ENCODE measurements at places on chromosomes 3 and 15.

- DNase-seq: no peak
Measured at GRCh38 chr3:109923431-109923830, 586.1 kb upstream of the DPPA4 start.

GRCh38 chr15:61146931-61147230 is 82.2 kb downstream of the RORA start:
- DNase-seq: no peak

DNA sequence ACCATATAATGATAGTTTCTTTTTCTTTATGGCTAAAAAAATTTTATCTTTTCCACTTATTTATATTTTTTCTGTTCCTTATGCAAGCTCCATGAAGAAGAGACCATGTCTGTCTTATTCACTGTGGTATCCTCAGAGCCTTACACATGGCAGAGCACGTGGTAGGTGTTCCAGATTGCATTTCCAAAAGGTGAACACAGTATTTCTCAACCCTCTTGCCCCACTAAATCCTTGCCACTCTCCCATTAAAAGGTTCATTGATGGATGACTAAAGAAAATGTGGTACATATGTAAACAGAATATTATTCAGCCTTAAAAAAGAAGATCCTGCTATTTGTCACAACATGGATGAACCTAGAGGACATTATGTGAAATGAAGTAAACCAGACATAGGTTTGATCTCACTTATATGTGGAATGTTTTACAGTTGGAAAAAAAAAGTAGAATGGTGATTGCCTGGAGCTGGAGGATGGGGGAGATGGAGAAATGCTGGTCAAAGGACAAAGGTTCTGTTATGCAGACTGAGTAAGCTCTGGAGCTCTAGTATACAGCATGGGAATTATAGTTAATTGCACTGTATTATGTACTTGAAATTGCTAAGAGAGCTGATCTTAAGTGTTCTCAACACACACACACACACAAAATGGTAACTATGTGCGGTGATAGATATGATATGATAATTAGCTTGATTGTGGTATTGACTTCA is 266.7 kb downstream of the CNTN3 start:
- DNase-seq: no peak

- no peak for DNase-seq
Measured at GRCh38 chr3:112327371-112327951, 5.5 kb upstream of the CD200 start.

DNA sequence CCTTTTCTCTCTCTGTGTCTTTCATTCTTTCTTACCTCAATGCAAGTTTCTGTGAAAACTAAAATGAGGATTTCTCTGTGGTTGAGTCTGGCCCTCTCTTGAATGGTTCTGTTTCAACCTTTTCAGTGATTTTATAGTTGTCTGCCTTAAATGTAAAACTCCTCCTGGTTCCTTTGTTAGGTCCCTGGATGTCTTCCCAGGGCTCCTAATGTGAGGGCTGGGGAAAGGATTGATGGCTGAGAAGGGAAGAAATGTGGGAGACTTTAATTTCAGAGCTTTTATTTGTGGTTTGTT is 90.6 kb upstream of the GRM7 start:
- DNase-seq: no peak

- DNase-seq: no peak
Measured at GRCh38 chr3:20837676-20838302, 651.8 kb upstream of the SGO1 start.

- no peak for DNase-seq
Measured at GRCh38 chr3:1583044-1583443, 490.2 kb downstream of the CNTN6 start.

- DNase-seq: no peak
Measured at GRCh38 chr3:72327008-72327407, 521.2 kb downstream of the SHQ1 start.

DNA sequence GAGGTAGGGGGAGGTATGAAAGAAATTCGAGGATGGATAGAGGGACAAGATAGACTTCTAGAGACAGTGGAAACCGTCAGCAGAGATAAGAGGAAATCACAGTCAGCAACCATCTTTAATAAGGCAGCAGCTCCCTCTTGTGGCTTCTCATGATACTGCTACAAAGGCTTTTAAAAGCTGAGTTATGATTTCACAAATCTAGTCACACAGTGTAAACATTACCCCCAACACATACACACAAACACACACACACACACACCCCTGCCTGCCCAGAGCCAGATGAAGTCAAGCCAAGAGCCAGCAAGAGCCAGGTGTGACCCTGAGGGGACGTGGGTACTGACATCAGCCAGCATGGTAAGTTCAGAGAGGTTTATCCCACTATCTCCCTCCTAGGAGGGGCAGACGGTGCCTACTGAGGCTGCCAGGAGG is 18.9 kb upstream of the TGM5 start:
- peak; percentile 15 for DNase-seq

DNA sequence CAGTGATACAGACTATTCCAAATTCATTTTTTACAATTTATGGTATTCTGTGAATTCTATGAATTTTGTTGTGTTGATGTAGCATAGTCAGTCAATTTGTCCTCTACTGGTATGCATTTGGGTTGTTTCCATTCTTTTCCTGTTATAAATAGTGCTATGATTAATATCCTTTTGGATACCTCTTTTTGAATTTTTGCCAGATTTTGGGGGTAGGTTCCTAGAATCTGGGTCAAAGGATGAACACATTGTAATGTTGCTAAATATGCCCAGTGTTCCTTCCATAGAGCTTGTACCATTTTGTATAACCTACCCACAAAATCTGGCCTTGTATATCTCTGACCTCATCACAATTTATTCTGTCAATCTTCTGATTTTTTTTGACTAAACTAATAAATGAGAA is 44.4 kb upstream of the C3orf38 start:
- no peak for DNase-seq

- no peak for DNase-seq
Measured at GRCh38 chr3:129416415-129416814, 12.0 kb downstream of the EFCAB12 start.

DNA sequence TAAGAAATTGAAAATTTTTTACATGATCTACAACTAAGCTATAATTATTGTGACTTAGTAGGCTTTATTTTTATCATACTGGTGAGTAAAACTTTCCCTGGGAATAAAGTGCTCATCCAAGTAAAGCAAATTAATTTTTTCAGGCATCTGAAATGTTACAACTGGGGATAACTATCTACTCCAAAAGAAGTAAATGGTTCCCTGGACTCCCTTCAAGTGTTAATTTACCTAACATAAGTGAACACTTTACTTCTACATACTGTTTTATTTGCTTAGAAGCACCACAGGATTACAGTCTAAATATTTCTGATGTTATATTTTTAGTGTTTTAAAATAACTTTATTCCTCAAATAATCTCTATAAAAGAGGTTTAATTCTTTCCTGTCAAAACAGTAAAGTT is 57.8 kb downstream of the IFT57 start:
- DNase-seq: no peak

GRCh38 chr15:59247364-59247763 is 40.7 kb downstream of the LDHAL6B start:
- no peak for DNase-seq

GRCh38 chr15:37117030-37117429 is 16.7 kb upstream of the MEIS2 start:
- no peak for DNase-seq

- DNase-seq: no peak
Measured at GRCh38 chr3:184315871-184316661, 1.7 kb downstream of the EIF4G1 start.

- no peak for DNase-seq
Measured at GRCh38 chr15:55993804-55994560, 570 bp upstream of the NEDD4 start.

- DNase-seq: no peak
Measured at GRCh38 chr3:129812589-129812988, 80.9 kb downstream of the TMCC1 start.
